ENCODE measurements at places on chromosomes 12 and 14.
A peak's percentile ranks its signal among the peaks of the same experiment; 100 is the strongest.

DNA sequence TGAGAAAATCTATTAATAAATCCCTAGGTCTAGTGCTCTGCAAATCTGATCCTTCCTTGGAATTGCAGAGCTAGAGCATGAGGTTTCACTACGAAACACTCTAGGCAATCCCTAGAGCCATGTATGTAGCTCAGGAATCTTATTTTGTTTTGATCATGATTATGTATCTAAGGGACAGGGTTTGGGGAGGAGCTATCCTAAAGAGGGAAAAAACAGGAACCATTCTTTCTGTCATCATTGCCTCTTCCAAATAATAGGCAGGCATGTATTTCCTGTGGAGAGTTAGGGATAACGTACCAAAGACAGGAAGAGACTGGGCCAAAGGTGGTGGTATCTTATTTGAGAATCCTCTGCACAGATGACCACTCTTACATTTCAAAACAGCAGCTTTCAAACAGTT, 88.8 kb upstream of the GTF2A1 start:
- DNase-seq, result no peak

- DNase-seq, result no peak
Observed at GRCh38 chr12:123602651-123603195, 824 bp downstream of the DDX55 start.

DNA sequence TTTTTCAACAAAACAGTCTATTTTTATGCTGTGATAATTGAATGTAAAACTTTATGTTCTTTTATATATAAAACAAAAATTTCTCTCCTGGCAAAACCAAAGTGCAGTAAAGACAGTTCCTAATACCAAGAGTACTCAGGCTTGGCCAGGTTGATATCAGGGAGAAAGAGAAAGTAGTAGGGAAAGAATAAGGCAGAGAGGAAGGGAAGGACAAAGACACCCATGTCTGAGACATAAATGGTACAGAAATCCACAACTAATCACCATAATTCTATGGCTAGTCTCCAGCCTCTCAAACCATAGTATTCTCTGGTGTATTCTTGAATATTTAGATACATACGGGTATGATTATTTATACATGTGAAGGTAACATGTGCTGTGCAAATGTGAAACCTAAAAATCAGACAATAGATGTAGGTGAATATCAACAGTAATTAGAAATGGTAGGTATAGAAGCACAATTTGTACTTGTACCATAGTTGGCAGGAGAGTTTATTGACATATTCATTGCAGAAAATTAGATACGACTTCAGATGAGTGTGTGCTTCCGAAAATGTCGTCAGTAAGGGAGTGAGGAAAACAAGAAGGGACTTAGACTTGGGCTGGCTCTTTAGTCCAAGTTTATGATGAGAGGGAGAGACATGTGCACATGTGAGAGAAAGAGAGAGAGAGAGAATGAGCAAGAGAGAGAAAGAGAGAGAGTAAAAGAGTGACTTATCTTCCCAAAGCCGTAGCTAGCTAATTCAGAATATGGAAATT, 230.8 kb upstream of the NPAS3 start:
- no peak for DNase-seq

DNA sequence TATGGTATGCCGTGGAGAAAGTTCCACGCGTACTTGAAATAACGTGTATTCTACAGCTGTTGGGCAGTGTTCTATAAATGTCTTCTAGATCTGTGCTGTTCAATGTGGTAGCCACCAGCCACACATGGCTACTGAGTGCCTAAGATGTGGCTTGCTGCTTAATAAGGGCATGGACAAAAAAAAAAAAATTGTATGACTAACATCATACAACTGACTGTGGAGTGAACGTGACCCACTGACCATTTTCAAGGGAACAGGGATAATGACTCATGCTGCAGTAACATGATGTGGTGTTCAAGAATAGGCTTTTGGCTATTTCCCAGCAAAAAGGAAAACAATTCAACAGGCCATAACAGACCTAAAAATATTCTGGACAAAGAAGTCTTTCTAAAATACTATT, 13.0 kb downstream of the ATG14 start:
- peak; percentile 73 for DNase-seq

DNA sequence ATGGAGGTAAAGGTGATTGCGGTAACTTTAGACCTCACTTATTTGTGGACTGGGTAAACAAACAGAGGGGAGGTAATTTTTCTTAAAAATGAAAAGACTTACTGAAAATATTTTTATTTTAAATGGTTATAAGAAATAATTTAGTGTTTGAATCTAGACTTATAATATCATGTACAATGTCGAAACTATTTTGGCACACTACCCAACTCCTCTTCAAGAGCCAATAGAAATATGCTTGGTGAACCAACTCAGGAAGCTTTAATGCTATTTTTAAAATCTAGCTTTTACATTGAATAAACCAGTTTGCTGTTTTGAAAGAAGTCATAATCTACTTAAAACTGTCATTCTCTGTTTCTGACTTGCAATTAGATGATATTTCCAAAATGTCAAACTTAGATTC, 175.8 kb upstream of the NPAS3 start:
- DNase-seq, result no peak

Data from HCT116 (cell line).